ENCODE measurements at places on chromosomes 7 and 10. TPM values are rescaled to one million over a fixed set of nuclear protein-coding genes. Genes with fewer than 3 reads are reported as not detected.

CCL24 gene
- polyA plus RNA-seq = not detected

PTF1A gene
- polyA plus RNA-seq = not detected

HTR5A gene
- not detected for polyA plus RNA-seq

PRDX3 gene
- 256 TPM for polyA plus RNA-seq

NKX6-2 gene
- 10.3 TPM for polyA plus RNA-seq

CTAGE15 gene
- polyA plus RNA-seq = 0.44 TPM

GCK gene
- polyA plus RNA-seq = 4.8 TPM

USP54 gene
- polyA plus RNA-seq = 37.5 TPM

PROSER2 gene
- polyA plus RNA-seq = 5.6 TPM

AIFM2 gene
- 8.3 TPM for polyA plus RNA-seq

SPDYE9 gene
- 0.13 TPM for polyA plus RNA-seq

CH25H gene
- polyA plus RNA-seq = 0.21 TPM

KAZALD1 gene
- 14.0 TPM for polyA plus RNA-seq

DNA sequence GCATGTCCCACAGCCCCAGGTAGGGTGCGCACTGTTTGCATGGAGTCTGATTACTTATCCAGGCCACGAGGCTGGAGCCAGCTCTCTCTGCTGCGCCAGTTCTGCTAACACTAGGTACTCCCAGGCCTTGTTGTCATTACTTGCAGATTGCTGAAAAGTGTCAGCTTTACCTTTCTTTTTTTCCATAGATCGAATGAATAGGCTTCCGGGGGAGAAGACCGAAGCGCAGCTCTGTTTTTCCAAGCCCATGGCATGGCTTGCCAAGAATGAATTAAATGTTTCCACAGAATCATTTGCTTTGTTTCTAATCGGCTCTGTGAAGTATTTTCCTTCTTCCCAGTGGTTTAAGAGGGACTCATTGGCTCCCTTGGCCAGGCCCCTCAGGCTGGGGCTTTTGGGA, 285.8 kb downstream of the BMPER start:
- no peak for DNase-seq

- no peak for DNase-seq
Measured at GRCh38 chr10:3701491-3701890, 83.5 kb downstream of the KLF6 start.

- no peak for DNase-seq
Measured at GRCh38 chr10:27736396-27736795, 9.2 kb downstream of the MKX start.

GRCh38 chr10:24120646-24121045, 88.3 kb upstream of the KIAA1217 start:
- DNase-seq = no peak

DNA sequence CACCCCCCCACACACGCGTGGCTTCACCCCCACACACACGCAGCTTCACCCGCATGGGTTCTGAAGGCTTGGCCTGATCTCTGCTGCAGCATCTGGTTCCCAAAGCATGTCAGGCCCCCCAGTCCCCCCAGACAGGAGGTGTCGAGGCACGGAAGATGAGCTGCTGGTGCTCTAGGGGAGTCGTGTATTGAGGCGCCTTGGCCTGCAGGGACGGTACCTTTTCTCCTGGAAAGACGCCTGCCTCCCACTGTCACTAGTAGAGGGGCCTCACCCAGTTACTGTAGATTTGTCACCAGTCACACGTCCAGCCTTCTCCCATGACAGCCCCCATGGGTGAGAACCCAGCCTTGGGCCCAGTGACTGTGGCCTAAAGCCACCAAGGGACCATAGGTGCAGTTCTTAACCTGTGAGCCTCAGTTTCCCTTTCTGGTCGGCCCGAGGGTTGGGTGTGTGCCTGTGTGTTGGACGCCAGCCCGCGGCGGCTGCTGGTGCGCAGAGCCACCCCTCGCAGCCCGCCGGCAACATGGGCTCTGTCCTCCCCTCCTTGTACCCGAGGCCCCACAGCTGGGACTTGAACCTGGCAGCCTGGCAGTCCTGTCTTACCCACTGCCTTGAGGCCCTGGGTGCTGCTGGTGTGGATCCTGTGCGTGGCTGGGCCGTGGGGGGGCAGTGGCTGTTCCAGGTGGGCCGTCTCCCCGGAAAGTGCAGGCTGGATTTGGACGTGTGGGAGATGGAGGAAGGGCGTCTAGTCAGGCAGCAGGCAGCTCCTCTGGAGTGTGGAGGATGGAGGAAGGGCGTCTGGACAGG, 81.7 kb downstream of the NKX6-2 start:
- no peak for DNase-seq

DNA sequence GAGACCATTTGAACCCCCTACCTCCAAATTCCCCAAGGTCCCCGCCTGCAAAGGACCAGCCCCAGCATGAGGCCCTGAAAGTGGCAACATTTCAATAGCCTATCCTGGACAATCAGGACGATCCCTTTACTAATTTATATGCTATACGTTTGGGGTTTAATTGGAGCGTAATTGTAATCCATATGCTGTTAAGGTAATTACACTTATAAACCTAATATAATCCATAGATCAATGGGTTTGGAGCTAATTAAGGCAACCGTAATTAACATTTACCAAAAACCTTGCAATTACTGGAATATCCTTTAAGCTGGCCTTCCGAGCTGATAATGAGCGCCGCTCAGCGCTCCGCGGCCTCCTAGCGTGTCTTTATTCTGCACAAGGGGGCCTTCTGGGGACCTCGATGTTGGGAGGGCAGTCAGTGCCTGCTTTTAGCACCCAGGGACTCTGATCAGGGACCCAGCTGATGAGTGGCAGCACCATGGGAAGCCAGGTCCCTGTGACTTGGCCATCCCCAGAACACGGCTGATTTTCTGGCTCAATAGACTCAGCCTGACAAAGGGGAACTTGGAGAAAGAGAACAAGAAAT, 91.2 kb downstream of the LHPP start:
- DNase-seq = no peak

GRCh38 chr10:117653170-117653515, 110.6 kb downstream of the EMX2 start:
- no peak for DNase-seq

- no peak for DNase-seq
Measured at GRCh38 chr10:16992611-16993119, 136.9 kb downstream of the CUBN start.

DNA sequence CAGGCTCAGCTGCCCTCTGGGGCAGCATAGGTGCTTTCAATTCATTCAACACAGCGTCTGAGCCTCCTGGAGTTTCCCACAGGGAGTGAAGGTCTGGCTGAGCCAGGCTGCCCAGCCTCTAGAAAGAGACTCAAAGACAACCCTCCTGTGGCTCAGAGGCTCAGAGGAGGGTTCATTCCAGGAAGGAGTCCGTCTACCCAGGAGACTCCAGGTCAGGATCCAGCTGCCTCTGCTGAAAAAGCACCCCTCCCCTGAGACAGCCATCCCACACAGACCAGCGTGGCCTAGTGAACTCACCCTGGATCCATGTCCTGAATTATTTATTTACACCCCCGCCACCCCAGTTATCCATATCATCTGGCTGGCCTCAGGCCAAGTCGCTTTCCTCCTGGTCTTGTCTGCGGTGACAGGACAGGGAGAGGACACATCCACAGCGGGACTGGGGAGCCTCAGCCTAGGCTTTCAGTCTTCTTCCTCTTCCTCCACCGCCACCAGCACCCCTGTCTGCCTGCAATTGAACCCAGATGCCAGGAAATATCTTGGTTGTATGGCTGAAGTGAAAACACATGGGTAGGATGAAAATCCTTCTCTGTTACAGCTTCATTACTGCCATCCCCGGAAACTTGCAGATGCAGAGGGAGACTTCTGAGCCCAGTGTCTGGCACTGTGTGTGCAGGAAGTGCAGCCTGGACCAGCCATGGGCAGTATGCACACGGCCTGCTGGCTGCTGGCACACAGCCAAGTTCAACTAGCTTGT, 44.0 kb upstream of the COL13A1 start:
- no peak for DNase-seq

GRCh38 chr7:109206196-109206595, 636.5 kb downstream of the DNAJB9 start:
- no peak for DNase-seq

DNA sequence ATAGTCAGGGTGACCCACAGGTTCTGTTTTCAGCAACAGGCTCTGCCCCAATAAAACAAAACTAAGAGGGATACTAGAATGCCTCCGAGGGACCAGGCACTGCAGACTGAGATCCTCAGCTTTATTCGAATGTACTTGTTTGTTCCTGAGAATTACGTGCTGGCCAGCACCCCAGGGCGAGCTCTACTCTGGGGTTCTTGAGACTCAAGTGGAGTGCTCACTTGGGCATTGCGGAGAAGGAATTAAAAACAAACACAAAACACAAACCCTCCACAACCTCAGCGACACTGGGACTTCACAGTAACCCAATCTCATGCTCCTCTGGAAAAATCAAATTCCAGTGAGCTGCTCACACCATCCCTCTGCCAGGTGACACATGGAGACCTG, 250.7 kb downstream of the TNS3 start:
- no peak for DNase-seq

DNA sequence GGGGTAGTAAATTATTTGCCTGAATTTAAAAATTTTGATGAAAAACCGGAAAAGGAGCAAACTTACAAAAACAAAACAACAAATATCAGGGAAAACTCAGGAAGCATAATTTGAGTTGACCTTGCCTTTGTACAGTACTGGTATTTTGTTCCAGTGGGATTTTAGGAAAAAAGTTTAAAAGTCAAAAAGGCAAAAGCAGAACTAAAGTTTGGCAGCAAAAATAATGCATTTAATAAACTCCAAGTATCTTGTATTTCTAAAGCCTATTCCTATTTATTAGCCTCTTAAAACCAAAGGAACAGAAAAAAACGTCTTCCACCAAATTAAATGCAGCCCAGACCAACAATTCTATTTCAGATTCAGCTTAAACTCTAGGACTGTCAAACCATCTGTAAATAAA, 90.7 kb upstream of the ASAH2 start:
- no peak for DNase-seq

- no peak for DNase-seq
Measured at GRCh38 chr10:131654471-131655087, 246.2 kb upstream of the PPP2R2D start.

GRCh38 chr10:72335394-72336258, 19.1 kb downstream of the DNAJB12 start:
- no peak for DNase-seq

GRCh38 chr7:55970978-55971377, 6.6 kb downstream of the NIPSNAP2 start:
- DNase-seq = no peak

- no peak for DNase-seq
Measured at GRCh38 chr7:124162667-124163066, 129.8 kb upstream of the TMEM229A start.

- DNase-seq = no peak
Measured at GRCh38 chr10:77051837-77052236, 585.8 kb downstream of the KCNMA1 start.

DNA sequence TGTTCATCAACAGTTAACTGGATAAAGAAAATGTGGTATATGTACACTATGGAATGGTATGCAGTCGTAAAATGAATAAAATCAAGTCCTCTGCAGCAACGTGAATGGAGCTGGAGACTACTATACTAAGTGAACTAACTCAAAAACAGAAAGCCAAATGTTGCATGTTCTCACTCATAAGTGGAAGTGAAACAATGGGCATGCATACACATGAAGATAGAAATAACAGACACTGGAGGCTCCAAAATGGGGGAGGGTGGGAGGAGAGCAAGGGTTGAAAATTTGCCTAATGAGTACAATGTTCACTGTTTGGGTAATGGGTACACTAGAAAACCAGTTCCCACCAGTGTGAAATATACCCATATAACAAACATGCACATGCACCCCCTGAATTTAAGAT, 179.5 kb downstream of the ZWINT start:
- no peak for DNase-seq

DNA sequence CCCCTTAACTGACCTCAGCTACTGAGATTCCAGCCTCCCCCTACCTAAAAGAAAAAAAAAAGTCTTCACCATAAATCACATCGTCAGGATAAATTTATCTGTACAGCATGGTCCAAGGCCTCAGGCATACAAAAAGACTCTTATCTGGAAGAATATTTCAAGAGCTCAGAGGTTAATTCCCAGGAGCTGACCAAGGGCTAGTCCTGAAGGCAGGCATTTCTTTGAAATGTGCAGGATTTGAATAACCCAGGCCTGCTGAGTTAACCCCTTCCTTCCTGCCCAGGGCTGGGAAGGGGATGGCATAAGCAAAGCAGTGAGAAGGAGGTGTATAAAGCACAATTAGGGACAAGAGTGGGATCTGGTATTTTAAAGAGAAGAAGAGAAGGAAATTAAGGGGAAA, 111.2 kb downstream of the RNLS start:
- DNase-seq = no peak

DNA sequence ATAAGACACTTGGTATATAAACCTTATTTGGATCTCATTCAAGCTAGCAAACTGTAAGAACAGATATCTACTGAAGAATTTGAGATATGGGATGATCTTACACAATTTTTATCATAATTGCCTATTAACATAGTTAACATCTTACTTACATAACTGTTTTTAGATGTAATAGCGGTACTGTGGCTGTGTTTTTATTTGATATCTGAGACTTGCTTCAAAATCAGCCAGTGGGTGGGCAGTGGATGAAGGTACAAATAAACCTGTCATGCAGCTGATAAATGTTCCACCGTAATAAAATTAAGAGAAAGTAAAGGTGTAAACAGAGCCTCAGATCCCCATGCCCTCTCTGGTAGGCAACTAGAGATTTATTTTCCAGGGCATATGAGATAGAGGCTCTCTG, 28.4 kb upstream of the PTPRN2 start:
- DNase-seq = peak; percentile 69

- DNase-seq = no peak
Measured at GRCh38 chr10:71770789-71771188, 2.5 kb downstream of the VSIR start.

GRCh38 chr7:42572056-42572455, 335.0 kb upstream of the GLI3 start:
- no peak for DNase-seq

DNA sequence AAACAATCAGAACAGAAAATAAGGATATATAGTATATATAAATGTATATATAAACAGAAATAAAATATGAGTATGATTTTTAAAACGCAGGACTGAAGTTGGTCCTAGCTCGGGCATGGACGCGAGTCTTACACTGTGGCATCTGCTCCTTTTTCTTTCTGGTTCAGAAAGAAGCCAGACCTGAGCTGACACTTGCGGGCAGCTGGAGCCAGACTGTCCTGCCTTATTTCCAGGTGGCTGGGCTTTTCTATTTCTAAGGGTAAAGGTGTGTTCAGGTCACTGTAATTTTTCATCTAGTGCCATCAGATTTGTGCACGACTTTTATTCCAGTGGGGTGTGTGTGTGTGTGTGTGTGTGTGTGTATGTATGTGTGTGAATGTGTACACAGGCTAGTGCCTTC, 166.4 kb downstream of the GALNT17 start:
- DNase-seq = no peak

DNA sequence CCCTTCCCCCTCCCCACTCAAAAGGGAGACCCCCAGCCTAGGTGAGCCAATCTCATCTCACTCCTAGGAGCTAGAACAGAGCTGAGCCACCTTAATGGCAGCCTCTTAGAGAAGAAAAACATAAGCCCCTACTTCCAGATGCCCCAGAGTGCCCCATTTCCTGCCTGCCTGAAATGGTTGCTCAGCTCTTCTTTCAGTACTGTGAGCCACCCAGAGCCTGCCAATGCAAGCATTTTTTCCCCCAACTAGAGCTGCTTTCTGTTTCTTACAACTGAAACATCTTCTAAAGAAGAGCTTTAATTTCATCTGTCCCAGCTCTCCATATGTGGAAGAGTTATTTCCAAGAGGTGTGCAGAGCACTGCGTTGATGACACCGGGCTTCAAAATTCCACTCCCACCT, 136.7 kb downstream of the PLPP4 start:
- DNase-seq = no peak

All from left renal cortex interstitium (tissue), 4 donors.